Lung microvascular endothelial cell (primary cell): ENCODE measurements at places on chromosomes 11 and 22. TPM values are rescaled to one million over a fixed set of nuclear protein-coding genes. Genes with fewer than 3 reads are reported as not detected.

DNA sequence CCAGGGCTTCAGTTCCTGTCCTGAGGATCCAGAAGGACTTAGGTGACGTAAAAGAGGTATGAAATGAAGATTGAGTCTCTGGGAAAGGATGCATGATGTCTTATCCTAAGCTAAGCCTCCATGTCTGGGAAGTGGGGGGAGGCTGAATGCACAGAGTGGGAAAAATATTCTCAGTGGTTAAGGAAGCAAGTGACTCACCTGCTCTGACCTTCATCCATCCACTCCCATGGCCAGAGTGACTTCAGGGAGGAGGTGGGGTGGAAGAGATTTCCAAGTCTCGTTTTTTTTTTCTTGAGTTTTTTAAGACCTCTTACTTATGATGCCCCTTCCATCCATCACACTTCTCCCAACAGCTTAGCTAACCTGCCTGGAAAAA lies 32.5 kb upstream of the POLD3 start:
- DNase-seq, result peak; percentile 71

The KRTAP5-1 gene
- not detected in 2 replicates for total RNA-seq

DNA sequence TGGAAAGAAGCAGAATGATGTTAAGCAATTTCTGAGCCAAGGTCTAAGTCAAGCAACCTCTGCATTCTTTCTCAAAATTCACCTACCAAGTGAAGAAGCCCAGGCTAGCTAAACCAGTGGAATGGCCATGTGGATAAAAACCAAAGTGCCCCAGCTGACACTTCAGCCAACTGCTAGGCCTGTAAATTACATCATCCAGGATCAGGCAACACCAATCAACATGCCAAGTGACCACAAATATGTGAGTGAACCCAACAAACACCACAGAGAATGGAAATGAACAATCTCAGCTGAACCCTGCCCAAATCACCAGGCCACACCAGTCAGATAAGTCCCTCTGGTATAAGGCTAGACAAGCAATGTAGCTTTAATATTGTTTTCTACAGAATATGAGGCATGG lies 25.1 kb upstream of the FJX1 start:
- DNase-seq, result no peak

The KLHDC7B gene
- total RNA-seq, result not detected in 2 replicates

DNA sequence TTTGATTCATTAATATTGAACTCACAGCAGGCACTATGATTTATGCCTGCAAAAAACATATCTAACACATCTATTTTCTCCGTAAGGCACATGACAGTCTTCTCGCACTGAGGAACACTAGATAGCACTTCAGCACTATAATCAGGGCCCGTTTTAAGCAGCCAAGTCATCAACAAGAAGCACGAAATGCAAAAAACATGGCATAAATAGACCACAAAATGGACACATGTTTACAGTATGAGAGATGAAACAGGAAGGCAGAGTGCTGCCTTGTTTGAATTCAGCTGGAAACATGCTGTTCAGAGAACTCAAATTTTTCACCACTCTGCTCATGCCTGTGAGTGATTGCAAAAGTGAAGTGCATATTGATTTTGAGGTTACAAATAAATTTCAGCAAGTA lies 205.8 kb upstream of the PDGFD start:
- DNase-seq, result no peak

GRCh38 chr11:33942954-33943353 lies 51.1 kb upstream of the LMO2 start:
- DNase-seq, result peak; percentile 63

- peak; percentile 32 for DNase-seq
Measured at GRCh38 chr11:46345881-46346484, 1.3 kb upstream of the DGKZ start.
